ENCODE measurements at places on chromosomes 2 and 18. TPM values are rescaled to one million over a fixed set of nuclear protein-coding genes. Genes with fewer than 3 reads are reported as not detected.
A peak's percentile ranks its signal among the peaks of the same experiment; 100 is the strongest.

DNA sequence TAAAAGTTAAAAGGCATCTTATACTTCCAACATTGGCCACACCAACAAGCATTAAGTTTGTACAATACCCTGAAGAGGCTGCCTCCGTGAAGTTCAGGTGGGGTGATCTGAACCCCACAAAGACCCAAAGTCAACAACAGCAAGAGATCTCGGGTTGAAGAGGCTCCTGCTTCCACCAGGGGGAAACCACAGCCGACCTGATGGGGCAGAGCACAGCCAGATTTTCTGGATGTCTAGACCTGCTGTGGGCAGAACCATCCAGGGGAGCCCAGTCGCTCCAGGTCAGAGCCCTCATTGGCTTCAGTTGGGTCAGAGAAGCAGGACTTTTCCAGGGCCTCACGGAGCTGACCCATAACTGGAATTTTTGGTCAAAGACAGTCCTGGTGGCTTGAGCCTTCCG, 66.5 kb upstream of the ACKR3 start:
- no peak for DNase-seq

DNA sequence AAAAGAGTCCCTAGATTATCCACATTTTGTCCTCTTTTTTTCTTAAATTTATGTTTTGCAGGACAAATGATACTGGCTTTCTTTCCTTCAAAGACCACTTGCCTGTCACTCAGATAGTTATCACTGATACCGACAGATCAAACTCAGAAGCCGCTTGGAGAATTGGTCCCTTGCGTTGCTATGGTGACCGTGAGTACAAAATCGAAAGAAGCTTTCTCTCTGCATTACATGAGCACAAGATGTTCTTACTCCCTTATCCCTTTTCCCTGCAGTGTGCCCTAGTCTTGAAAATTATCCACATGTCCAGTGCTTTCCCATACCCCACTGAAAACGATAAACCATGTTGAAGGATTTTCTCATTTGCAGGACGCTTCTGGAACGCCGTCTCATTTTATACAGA, 738.5 kb downstream of the CNTNAP5 start:
- no peak for DNase-seq

DNA sequence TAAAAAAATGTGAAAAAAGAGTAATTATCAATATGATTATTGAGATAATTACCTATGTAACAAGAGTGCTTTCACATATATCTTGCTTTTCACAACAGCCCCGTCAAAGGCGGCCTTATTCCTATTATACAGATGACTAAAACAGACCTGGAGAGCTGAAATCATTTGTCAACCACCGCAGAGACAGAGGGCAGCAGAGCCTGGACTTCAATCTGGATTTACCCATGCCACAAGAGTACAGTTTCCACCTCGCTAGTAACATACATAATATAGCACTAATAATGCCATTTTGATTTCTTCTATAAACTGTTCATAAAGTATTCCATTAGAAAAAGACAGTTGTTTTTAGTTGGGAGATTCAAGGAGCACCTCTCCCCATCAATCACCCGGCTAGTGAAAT, 121.8 kb downstream of the EPB41L3 start:
- no peak for DNase-seq

- DNase-seq, result no peak
These were observed 321.4 kb downstream of the AFF3 start for GRCh38 chr2:99821039-99821438.

DNA sequence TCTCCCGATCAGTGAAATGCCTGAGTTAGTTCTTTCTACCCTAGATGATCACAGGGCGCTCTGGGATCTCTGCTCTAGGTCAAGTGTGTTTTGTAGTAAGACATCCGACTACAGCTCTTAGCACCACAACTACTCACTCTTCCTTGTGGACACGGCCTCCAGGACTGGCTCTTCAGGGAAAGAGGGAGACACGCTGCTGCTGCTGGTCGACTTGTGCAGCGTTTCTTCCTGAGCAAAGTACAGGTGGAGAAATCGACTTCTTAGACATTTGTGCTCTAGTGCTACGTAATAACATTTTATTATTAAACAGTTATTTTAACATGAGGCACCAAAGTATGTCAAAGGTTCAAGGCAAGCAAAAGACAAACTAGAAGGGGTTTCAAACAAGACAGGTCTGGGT, 57.0 kb downstream of the PRELID3A start:
- DNase-seq, result no peak

DNA sequence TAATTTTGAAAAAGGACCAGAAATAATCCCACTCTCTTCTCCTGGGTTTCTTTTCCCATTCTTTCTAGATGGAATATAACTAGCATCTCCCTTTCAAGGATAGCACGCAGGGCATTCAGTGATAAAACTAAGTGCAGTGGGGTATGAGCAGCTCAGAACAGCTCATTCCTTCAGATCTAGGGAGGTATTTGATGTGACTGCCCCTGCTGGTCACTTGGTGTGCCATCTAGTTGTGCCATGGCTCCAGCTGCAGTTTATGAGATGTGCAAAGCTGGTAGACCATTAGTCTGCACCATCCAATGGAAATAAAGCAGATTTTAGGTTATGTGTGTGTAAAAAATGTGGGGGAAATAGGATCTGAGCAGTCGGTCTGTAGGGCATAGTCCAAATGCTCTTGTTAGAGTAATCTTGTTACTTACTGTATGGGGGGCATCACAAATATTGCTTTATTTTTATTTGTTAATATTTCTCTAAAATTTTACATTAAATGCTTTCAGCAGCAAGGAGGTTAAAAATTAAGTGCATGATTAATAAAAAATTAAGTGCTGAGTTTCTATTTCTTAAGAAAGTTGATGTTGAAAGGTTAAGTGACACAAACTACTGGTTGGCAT, 38.9 kb downstream of the CTAGE1 start:
- no peak for DNase-seq

The CXCR4 gene
- 2,188 TPM for total RNA-seq

- no peak for DNase-seq
These were observed 8.9 kb upstream of the DGUOK start for GRCh38 chr2:73917696-73918207.

The KATNAL2 gene
- total RNA-seq, result 1.0 TPM

The TUBA4B gene
- not detected for total RNA-seq

- no peak for DNase-seq
These were observed 387.8 kb downstream of the IRS1 start for GRCh38 chr2:226411727-226412360.

DNA sequence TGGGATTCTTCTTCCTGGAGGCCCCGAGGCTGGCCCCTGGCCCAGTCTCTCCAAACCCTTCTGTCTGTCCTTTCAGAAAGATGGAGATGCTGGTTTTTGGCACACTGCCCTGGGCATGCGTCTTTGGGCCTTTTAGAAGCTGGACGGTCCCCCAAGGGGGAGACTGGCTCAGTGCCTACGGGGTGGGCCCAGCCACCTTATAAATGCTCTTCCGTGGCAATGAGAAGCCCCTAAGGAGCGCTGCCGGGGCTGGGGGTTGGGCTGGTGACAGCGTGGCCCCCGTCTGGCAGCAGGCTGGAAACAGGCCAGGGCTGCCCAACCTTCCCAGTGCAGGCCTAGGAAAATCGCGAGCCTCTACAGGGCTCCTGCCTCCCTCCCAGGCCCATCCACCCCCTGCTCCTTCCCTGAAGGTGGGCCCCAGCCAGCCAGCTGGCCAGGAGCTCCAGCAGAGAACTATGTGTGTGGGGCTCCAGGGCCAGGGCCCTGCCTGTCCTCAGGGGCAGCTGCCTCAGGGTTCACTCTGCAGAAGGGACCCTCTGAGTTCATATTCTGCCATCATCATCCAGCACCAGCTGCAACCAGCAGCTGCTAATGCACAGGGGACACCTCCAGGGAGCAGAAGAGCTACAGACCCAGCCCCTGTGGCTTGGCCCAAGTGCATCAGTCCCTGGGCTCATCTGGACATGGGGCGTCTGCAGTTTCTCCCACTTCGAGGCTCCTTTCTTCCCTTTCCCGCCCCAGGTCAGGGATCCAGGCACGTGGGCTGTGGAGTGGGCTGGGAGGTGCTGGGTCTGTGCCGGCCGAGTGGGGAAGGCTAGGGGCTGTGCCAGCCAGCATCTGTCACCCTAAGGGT, 107.6 kb upstream of the OTOS start:
- peak; percentile 3 for DNase-seq

GRCh38 chr2:151775057-151775740, 40.9 kb upstream of the NEB start:
- DNase-seq, result no peak

DNA sequence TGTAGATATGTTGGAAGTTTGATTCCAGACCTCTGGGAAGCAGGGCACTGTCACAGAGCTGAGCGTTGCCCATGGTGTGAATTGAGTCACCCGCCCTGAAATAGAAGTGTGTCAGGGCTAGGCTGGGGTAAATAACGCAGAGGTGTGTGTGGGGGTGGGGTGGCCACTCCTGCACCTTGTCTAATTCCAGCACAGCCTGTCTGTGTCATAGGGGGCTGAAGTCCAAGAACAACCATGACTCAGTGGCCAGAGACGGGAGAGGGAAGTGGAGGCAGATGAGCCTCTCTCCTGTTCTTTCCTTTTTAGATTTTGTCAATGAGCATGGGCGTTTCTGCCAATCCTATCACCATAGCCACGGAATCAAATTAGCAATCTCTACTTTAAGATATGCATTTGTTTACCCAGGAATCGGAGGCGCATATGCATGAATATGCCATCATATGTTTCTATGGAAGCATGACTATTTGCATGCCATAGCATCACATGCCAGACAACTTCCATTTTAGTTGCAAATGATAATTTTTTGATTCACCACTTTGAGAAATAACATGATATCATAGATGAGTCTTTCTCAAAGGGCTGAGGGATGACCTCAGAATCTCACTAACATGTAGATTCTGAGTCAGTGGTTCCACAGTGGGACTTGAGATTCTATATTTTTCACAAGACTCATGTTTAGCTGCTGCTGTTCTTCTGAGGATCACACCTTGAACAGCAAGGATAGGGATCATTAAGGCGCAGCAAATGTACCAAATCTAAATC, 852.9 kb downstream of the DCDC2C start:
- DNase-seq, result no peak

The PPM1G gene
- total RNA-seq, result 38.5 TPM

Data from CD8-positive, alpha-beta T cell (primary cell).